ENCODE measurements at places on chromosomes 4 and X.

DNA sequence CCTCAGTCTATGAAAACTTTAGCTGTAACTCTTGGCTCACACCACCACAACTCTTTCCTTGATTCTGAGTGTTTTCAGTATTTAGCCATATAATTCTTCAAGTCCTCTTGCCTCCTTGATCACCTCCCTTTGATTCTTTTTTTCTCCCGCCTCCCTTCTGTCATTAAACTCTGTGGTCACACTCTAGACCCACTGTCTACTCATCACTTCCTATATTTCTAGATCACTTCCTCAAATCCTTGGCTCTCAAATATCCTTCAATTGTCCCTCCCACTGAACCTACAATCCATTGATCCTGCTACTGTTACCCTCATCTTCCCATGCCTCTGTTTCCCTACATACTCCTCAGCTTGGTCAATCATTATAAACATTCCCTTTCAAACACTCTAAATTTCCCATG is 12.4 kb upstream of the CXXC4 start:
- DNase-seq = no peak

- DNase-seq = no peak
Measured at GRCh38 chr4:114311787-114312186, 286.8 kb upstream of the UGT8 start.

DNA sequence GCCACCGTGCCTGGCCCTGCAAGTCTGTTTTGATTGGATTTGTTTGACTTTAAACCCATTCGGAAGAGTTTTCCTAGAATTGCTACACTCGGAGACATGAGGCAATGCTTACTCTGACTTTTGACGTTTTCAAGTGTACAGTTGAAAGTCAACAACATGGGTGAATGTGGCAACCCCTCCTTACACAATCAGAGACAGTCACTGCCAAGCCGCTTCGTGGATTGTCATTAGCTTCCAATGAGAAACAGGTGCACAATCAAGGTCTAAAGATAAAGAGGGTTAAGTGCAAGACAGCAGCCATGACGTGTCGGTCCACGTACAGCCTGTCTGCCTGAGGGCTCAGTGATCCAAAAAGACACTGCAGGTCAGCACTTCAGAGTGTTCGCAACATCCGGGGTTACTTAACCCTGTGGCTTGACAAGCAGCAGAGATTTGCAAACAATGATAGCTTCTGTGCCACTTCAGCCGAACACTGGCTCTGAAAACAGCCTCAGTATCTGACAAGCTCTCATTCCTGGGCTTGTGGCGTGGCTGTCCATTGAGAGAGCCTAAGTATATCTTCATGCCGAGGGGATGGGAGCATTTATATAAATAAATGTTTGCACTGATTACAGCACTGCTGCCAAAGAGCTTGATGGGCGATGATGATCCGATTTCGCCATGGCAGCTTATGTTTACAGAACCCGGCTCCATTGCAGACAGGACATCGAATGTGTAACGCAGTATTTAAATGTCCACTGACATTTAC is 180.0 kb downstream of the DHRSX start:
- DNase-seq = no peak

DNA sequence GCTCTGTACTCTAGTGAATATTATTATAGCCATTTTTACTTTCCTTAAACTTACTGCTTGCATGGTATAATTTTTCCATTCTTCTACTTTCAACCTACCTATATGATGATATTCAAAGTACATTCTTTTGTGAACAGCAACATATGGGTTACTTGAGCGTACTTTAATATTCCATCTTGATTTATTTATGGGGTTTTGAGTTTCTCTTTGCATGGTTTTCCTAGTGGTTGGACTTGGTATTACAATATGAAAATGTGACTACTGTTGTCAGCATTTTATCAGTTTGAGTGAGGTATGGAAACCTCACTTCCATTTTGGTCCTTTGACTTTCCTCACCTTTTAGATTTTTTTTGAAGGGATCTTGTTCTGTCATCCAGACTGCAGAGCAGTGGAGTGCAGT is 35.9 kb downstream of the ADGRG4 start:
- no peak for DNase-seq

- no peak for DNase-seq
Measured at GRCh38 chr4:71711044-71711984, 72.6 kb downstream of the GC start.

DNA sequence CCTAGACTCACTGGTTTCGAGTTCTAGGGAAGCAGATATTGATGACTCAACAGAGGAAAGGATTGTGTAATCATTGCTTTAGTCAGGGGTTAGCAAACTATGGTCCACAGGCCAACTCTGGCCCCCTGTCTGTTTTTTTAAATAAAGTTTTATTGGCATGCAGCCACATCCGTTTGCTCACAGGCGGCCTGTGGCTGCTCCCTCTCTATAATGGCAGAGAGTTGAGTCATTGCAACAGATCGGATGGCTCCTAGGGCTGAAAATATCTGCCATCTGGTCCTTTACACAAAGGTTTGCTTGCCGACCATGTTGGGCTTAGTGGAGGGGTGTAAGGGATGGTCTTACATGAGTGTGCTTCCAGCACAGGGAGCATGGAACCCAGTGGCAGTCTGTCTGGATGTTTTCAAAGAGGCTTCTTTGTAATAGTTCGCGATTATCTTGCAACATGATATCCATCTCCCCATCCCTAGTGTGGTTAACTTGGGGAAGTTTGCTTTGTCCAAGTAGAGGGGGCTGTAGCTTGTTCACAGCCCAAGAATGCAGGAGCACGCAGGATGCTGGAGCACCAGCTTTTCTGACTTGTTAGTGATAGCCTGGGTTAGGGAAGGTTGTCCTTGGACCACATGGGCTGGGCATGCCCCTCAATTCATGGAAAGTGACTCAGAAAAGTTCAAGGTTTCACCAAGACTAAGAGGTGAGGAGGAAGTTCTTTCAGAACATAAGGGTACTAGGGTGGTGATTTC is 59.3 kb upstream of the CLDN34 start:
- no peak for DNase-seq

GRCh38 chrX:43734444-43734843 is 78.3 kb downstream of the MAOA start:
- no peak for DNase-seq

DNA sequence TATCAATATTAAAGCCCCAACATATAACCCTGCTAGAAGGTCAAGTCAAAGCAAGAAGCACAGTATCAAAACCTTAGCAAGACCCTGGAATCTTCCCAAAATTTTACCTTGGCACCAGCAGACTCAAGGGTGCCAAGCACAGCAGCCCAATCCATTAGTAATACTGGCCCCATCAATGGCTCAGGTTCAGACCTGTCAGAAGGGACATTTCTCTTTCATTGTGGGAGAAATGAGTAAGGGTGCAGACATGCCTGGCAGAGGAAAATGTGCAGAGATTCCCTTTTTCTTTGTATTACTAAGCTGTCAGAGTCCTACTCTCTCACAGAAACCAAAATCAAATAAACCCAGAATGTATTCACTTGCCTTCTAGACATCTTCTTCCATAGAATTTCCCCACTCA is 203.9 kb downstream of the EVC2 start:
- no peak for DNase-seq

DNA sequence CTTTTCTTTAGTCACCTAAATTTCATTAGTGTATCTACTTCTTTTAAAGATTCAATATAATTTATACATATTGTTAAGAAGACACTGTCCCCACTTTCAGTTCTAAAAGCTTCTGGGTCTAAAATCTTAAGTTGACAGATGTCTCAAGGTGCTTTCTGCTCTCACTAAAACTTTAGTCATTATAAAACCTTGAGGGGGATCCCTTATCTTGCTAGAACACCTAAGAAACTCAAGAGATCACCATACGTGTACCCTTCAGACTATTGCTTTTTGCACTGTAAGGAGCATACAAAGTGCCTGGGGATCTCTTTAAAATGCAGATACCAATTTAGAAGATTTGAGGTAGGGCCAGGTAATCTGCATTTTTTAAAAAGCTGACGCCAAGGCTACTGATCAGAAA is 30.1 kb downstream of the CYBB start:
- DNase-seq = no peak

DNA sequence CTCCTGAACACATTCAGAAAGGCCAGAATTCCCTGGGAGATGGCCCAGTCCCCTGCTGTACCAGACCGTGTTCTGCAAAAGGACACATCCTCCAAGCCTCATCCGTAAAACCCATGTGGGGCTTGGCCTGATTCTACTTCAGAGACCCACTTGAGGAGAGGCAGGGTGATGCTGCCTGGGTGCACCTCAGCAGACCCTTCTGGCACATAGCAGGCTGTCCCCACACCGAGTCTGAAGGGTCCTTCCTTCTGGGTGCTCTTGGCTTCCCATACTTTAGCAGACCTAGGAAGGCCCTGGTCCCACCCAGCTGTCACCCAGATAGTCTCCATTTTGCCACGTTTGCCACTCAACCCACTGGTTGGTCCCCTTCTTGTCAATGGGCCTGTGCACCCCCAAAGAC is 270.1 kb upstream of the AGTR2 start:
- no peak for DNase-seq

GRCh38 chr4:102868153-102868780 is 525 bp upstream of the CISD2 start:
- no peak for DNase-seq

- no peak for DNase-seq
Measured at GRCh38 chrX:63930140-63930539, 145.1 kb upstream of the ARHGEF9 start.

- DNase-seq = no peak
Measured at GRCh38 chrX:124097116-124097515, 135.6 kb downstream of the STAG2 start.

GRCh38 chr4:146842876-146843275 is 102.8 kb downstream of the TTC29 start:
- no peak for DNase-seq
